T-cell (primary cell): ENCODE measurements at places on chromosomes 3 and 15.

GRCh38 chr3:104245261-104245660 is 1121.4 kb upstream of the ALCAM start:
- H3K4me3 ChIP-seq = no peak overlapping the region
- H3K27ac ChIP-seq = no peak overlapping the region
- no peaks in the 10 kb centered on the region for H3K36me3 ChIP-seq
- no peaks in the 10 kb centered on the region for H3K27me3 ChIP-seq
- no peaks in the 10 kb centered on the region for H3K4me1 ChIP-seq
- no peak for DNase-seq

GRCh38 chr3:61955483-61955882 is 394.1 kb downstream of the PTPRG start:
- H3K27ac ChIP-seq = no peak overlapping the region
- DNase-seq = no peak
- H3K4me3 ChIP-seq = no peak overlapping the region
- H3K4me1 ChIP-seq = no peaks in the 10 kb centered on the region

GRCh38 chr15:59825901-59826300 is 136.8 kb upstream of the BNIP2 start:
- no peaks in the 10 kb centered on the region for H3K36me3 ChIP-seq
- no peak for DNase-seq
- H3K4me3 ChIP-seq = no peak overlapping the region
- H3K27ac ChIP-seq = no peak overlapping the region
- H3K4me1 ChIP-seq = no peaks in the 10 kb centered on the region

- H3K4me1 ChIP-seq = no peaks in the 10 kb centered on the region
- H3K4me3 ChIP-seq = no peak overlapping the region
- no peak overlapping the region for H3K27ac ChIP-seq
- H3K27me3 ChIP-seq = peaks cover 5% of the 10 kb centered on the region
- DNase-seq = no peak
- H3K36me3 ChIP-seq = no peaks in the 10 kb centered on the region
Observed at GRCh38 chr3:124848300-124848699, 38.9 kb downstream of the ITGB5 start.

- H3K4me3 ChIP-seq = no peak overlapping the region
- H3K36me3 ChIP-seq = no peaks in the 10 kb centered on the region
- no peak overlapping the region for H3K27ac ChIP-seq
Observed at GRCh38 chr3:37752649-37753025, 109.0 kb upstream of the CTDSPL start.

GRCh38 chr3:153970047-153970446 is 151.1 kb upstream of the ARHGEF26 start:
- no peak overlapping the region for H3K27ac ChIP-seq
- DNase-seq = no peak
- no peak overlapping the region for H3K4me3 ChIP-seq
- no peaks in the 10 kb centered on the region for H3K4me1 ChIP-seq
- H3K36me3 ChIP-seq = no peaks in the 10 kb centered on the region

DNA sequence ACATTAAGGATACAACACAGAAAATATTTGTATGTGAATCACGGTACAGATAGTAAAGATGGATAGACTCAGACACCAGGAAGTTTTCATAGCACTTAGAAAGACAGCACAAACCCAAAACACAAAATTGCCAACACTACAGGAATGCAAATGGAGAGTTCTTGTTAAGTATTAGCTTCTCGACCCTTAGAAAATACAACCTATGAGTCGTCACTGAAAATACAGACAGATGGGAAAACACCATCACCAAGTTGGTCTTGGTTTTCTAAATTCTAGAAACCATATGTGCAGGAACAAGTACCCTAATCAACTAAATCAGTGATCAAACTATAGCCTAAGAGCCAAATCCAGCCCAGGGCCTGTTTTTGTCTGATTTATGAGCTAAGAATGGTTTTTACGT is 50.7 kb downstream of the PEAK1 start:
- no peaks in the 10 kb centered on the region for H3K36me3 ChIP-seq
- no peak overlapping the region for H3K27ac ChIP-seq
- H3K27me3 ChIP-seq = no peaks in the 10 kb centered on the region
- DNase-seq = no peak
- no peak overlapping the region for H3K4me3 ChIP-seq
